ENCODE measurements at places on chromosomes 4 and X.

- DNase-seq: no peak
These were observed 62.4 kb downstream of the HOPX start for GRCh38 chr4:56618734-56619133.

DNA sequence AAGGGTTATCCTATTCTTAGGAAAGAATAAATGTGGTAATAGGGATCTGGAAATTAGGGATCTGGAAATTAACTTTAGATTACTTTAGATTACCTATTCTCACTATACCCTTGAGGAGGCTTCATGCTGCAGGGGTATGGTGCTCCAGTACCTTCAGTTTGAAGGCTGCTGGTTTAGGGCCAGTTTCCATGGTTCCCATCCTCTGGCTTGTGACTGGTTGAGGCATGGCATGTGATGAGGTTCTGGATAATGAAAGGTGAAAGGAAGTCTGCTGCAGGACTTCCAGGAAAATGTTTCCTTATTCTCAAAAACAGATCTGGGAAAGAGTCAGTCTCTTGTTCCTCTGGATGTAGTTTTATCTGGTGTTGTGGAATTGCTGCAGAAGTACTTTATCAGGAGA lies 25.9 kb downstream of the FRAS1 start:
- no peak for DNase-seq

DNA sequence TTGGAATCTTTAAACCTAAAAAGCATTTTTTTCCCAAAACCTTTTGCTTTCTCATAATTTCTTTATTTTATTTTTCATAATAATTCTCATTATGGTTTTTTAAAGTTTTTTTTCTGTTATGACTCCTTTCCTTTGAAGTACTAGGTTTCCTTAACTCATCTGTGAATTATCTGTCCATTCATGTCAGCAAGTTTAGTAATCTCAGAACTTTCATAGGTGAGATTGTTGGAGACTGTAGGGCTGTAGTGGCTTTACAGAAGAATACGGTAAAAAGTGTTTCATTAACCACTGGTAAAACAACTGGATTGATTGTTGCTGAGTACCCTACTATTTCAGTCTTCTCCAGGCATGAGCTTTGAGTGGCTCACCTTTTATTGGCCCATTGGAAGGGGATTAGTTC lies 361.7 kb upstream of the PPP1R2C start:
- no peak for DNase-seq

DNA sequence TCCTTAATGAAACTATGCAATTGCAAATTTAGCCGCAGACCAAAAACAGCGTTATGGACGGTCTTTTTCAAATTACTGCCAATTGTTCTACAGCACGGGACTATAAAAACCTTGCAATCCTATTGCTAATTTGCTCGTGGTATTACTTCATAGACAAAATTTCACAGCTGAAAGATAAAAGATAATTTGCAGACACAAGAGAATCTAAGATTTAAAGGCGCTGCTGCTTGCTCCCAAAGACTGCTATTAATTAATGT lies 1.4 kb upstream of the CAMK2D start:
- DNase-seq: no peak

DNA sequence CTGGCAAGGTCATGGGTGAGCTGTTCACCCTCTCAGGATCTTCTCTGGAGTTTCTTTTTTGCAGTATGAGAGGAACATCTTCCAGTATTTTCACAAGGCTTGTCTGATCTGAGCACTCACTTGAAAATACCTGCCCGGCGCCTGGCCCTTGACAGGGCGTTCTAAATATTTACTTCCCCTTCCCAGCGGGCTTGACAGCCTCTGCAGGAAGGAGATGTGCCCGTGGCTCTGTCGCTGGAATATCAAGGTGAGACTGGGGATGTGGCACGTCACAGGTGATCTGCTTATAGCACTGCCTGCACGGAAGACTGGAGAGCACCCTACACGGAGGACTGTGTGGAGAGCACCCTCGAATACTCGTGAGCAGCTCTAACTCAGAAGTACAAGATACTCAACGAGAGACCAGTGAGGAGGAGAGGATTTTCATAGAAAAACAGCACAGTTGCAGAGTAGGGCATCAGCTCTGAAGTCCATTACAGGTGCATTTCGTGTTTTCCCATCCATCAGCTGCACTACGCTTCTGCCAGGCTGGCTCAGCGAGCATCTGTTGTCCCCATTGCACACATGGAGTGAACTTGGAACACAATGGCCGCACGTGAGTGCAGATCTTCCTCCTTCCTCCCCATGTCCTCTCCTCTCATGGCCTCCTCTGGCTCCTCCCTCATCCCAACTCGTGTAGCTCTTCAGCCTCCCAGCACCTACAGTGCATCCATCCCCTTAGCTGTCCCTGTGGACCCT lies 32.1 kb downstream of the ZBTB49 start:
- DNase-seq: no peak

DNA sequence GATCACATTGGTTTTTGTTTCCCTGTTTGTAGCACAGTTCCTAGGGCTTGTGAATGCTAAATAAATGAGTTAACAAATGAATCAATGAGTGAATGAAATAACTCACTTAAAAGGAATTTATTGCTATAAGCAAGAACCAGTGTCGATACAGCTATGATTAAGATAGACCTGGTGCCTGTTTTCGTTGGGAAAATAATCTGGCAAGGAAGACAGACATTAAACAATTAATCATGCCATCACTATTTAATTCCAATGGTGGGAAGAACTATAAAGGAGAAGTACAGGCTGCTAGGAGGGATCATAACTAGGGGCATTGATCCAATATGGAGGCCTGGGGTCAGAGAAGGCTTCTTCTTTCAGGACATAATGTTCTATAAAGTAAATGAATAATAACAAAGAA lies 4.5 kb upstream of the CBR4 start:
- no peak for DNase-seq

DNA sequence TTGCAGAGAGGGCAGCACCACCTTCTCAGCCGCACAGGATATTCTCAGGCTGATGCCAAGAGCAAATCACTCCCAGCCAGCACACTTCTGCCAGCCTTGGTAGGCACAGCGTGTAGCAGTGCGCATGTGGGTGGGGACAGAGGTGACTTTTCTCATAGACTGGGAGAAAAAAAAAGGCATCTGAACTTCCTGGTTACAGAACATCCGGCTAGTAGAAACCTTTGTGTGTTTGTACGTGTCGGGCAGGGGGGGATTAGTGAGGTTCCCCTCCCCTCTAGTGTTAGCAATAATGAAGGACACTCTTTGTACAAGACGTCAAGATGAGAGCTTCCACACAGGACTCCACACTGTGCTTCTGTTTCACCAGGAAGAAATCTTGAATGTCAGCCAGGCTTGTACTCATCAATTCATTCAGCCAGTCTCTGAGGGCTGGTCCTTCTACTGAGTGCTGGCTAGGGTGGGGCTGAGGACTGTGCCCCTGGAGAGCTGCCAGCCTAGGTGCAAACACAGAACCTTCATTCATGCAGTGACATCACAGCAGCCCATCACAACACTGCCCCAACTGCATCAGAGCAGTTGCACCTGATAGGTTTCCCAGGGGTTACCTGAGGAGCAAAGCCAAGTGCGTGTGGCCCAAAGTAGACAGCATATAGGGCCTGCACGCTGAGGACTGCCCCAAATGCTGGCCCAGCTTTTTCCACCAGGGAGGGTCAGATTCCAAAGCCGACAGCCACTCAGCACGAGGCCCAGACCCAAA lies 34.7 kb downstream of the SLC25A5 start:
- no peak for DNase-seq

DNA sequence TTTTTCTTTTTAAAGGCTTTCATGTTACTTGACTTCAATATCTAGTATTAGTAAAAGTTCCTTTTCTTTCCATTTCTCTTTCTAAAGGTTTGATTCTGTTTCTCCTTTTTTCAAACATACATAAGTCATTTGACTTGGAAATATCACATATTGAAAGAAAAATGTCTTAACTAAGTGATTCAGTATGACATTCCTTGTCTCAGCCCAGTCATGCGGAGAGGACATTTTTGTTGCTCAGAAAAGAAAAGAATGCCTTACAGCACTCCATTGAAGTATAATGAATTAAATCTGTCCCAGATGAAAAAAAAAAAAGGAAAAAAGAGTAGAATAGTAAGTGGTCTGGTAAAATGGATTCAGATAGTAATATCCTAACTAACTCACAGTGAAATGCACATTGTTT lies 466.1 kb downstream of the ADGRL3 start:
- no peak for DNase-seq

GRCh38 chrX:140713174-140713539 lies 3.6 kb downstream of the LINC00632 start:
- DNase-seq: no peak

DNA sequence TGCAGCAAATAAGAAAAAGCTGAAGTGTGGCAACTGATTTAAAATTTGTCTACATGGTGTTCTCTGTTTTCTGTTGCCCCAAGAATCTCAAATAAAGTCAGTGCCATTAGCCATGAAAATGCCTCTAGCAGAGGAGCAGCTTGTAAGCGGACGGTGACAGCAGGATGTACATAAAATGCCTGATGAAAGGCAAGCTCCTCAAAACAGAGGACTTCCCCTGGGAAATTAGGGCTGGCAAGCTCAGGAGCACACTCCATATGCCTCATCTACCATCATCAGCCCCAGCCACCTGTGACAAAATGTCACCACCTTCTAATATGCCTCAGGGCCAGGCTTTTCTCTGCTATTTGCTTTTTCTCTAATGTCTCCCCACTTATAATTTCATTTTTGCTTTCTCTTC lies 54.5 kb downstream of the ASB9 start:
- DNase-seq: no peak

- DNase-seq: no peak
These were observed 61.3 kb upstream of the UGT8 start for GRCh38 chr4:114537352-114537751.

DNA sequence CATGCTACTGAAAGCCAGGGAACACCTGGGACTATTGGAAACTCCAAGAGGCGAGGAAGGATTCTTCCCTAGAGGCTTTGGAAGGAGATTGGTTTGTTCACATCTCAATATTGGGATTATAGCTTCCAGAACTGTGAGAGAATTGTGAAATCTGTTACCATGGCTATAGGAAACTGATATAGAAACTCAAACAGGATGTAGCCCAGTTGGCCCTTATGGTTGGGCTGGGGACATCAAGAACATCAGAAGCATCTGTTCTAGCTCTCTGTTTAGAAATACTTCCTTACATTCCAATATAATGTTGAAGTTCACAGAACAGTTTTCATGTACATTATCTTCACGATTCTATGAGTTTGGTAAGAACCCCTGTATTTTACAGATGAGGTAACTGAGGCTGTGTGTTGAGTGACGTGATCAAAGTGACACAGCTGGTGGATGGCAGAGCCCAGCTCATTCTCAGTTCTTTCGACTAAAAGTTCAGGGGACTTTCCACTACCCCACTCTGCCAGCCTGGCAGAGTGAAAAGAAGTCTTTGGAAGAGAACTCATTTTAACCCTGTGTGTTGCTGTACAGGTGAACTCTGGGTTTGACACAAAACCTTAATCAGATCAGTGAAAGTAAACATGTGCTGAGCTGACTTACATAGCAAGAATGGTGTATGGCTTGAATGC lies 183.0 kb downstream of the GBA3 start:
- no peak for DNase-seq

GRCh38 chr4:173119818-173120217 lies 48.8 kb upstream of the GALNT7 start:
- no peak for DNase-seq

GRCh38 chr4:148850257-148850995 lies 408.2 kb upstream of the NR3C2 start:
- no peak for DNase-seq

- no peak for DNase-seq
These were observed 135.5 kb downstream of the SOWAHB start for GRCh38 chr4:76762137-76763130.

DNA sequence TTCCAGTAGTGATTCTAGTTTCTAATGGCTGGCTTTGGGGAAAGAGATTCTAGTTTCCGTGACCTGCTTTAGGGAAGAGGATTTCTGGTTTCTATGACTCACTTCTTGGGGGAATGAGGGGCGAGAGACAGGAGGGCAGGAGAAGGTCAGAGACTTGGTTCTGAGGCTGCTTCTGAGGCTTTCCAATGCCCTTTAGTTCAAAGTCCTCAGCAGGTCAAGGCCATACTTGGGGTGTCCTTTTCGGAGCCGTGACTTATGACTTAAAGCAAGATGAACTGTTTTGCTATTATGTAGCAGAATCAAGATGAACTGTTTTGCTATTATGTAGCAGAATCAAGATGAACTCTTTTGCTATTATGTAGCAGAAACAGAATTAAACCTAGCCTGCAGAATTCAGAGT lies 52.2 kb upstream of the TLR3 start:
- DNase-seq: no peak

DNA sequence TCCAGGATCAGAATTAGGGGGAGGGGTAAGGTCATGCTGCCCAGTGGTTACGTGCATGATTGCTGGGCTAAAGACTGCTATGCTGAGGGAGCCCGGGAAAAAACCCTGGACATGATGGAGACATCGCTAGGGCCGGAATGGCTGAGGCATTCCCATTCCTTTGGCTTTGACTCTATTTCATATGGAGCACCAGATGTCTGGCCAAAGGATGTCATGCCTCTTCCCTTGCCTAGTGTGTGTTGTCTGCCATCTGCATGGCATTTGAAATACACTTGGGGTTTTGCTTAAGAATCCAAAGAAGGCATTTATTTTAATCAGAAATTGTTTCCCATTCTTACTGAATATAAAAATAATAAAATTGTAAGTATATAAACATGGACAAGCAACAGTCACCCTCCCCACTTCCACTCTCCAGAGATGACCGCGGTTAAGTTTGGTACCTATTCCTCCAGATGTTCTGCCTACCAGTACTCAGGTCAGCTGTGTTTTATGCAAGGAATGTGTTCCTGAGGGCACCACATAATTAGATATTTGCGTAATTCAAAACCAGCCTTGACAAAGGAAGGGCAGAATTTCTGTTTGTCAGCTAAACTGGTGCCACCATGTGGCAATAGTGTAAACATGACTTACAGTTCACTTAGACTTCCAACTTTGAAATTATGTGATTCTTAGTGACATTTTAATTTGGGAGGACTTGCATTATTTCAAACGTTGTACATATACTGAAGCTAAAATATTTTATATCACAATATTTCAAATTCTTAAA lies 105.9 kb downstream of the CT47B1 start:
- DNase-seq: peak; percentile 66

DNA sequence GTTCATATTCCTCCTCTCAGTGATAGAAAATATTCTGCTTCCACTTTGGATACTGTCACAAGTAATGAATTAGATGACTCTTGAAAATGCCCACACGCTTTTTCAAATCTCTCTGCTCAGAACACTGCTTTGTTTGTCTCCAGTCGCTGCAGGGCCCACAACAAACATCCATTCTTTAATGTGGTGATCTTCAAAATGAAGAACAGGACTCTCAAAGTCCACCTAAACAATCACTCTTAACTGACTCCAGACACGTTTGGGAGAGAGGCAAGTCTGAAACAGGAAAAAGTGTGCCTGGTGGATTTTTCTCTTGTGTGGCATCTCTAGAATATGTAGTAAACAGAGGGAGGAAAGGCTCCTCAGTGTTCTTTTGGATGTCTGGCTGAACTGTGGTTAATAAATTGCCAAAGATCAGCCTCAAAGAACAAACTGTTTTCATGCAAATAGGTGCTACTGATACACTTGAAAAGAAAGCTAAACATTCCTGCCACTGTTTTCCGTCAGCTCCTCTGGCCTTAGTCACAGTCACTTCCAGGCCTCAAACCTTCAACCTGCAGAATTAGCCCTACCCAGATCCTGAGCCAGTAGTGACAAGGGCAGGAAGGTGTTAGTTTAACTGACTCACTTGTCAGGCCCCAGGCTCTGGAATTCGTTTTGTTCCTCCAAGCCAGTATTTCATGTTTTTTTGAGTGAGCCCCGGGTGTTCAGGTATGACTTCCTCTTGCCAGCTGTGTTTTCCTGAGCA lies 259.6 kb upstream of the GPC4 start:
- DNase-seq: no peak
